ENCODE measurements at places on chromosomes 5 and 9.

DNA sequence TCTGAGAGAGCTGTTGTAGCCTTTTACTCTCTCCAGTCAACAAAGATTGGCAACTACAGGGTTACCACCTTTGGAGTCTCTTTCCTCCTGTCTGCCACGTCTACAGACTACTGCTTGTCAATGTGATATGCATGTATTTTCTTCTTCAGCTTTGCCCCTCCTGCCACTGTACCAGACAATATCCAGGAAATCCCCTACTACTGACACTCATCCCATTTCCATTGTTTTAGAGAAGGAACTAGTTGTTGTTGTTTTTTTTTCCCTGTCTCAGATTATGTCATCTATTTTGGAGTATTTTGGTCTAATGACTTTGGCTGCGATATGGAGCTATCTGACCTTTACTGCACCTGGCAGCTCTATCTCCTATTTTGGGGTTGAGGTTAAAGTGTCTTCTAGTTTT, 50.1 kb upstream of the MACIR start:
- DNase-seq, result no peak

DNA sequence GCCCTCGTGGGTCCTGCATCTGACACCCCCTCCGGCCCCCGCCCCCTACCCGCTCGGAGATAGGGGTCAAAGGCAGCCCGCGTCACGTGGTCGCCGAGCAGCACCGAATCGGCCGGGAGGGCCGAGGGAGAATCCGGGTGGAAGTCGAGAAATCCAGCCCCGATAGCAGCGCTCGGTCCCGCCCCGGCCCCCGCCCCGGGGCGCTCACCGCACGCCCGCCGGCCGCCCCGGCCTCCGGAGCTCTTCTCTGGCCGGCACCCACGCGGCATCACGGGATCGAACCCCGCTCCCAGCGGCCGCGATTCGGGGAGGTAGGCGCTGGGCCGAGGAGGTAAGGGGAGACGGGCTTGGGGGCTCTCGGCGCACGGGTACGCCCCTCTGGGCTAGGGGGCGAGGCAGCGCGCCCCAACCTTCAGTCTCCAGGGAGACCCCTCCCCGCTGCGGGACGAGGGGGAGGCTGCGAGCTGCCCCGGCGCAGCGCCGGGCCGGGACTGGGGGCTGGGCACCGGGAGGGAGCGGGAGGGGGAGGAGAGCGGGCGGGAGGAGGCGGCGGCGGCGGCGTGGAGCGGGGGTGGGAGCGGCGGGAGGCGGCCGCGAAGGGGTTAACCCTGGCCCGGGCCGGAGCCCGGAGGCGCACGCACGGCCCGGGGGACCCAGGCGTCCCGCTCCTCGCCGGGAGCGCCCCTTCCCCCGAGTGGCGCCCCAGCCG, 22.1 kb upstream of the NDST1 start:
- DNase-seq, result no peak

DNA sequence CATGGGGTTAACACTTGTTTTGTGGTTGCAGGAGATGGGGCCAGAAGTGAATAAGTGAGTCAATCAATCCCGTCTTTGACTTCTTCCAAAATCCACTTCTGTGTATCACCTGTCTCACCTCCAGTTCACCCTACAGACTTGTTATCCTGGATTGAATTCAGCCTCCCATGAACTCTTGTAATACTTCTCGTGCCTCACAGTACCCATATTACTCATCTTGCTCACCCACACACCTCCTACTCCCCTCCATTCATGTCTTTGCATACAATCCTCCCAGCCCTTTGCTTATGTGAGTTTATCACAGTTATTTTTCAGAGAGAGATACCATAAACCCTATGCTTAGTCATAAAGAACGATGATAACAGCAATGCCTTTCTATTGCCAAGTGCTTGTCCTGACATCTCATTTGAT, 52.9 kb upstream of the PAPPA start:
- DNase-seq, result no peak

GRCh38 chr5:143117821-143118220, 285.7 kb downstream of the NR3C1 start:
- no peak for DNase-seq

DNA sequence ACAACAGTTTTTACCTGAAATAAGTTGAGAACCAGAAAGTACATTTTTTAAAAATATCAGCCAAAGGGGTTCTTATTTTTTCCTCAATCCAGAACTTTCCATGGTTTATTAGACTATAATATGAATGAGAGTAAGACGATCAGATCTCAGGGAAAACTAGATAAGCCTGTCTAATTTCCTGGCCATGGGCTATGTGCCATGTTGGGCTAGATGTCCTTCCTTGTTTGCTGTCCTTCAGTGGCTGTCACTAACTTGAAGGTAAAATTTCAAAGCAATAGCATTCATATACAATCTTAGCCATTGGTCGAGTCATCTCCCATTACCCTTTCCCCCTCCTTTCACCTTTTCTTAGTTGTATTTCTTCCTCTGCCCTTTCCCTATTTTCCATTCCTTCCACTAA, 179.5 kb upstream of the PPP1R2B start:
- no peak for DNase-seq

DNA sequence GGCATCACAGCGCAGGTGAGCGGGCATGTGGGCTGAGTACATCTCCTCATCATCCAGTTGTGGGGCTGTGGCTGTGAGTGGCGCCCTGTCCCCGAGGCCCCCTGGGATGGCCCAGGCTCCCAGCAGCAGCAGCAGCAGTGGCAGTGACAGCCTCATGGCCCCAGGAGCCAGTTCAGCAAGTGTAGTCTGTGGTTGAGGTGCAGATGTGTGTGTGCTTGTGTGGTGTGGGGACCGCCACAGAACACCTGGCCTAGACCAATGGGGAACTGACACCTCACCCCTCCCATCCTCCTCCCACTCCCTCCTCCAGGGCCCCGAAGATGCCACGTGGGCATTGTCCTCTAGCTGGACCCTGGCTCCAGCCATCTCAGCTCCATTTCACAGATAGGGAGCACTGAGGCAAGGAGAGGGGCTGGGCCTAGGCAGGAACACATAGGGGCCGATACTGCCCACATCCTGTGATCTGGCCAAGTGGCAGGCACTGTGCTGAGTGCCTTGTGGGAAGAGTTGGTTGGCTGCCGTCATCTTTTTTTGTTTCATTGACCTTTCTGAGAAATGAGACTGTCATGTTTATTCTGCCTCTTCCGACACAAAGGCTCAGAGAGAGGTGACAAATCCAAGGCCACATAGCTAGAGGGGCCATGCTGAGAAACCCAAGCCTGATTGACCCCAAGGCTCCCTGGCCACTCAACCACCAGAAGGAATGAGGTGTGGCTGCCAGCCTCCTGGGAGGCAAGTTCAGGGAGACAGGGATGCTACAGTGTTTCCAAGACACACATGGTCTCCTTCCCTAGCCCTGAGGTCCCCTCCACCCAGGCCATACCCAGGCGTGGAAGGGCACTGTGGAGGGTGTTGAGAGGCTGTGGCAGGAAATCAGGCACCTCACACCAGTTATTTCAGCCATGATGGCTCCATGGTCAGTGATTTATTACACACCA, at the start of gene MZB1:
MZB1 (minus strand) TSS at position 213 of the 938 bp plus-strand sequence; CDS start at position 156, 57 bp downstream.
- no peak for DNase-seq

DNA sequence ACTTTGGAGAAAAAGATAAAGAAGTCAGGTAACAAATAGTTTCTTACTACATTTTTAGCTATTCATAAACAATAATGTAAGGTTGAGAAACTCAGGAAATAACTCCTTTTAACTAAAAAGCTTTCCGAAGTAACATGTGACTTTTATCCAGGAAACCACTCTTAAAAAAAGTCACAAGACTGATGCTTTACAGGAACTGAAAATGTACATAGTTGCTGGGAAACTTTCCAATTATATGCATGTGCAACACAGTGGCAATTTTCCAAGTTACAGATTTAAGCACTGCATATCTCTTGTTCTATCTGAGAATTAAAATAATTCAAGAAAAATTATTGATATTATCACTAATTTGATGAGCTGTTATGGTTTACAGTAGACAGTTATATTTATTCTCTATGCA, 105.2 kb downstream of the CDH10 start:
- DNase-seq, result no peak

- no peak for DNase-seq
These were observed 92.4 kb downstream of the GNAQ start for GRCh38 chr9:77939149-77939668.

GRCh38 chr5:107408564-107408963, 262.2 kb downstream of the EFNA5 start:
- no peak for DNase-seq

DNA sequence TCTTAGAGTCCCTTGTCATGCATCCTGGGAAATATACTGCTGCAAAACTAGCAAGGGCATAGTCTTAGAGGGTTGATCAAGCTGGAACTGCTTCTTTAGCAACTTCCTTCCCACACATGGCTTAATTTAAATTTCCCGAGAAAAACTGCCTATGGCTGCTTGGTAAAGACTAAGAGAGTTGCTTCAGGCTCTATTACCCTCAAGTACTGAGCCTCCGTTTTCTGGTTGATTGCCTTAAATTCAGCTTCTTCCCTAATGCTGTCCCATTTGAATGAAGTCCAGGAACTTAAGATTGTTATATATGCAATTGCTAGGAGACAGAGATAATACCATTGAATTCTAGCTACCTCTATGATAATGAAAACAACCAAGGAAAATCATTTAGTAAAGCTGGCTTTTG, 385.7 kb upstream of the CYLC2 start:
- no peak for DNase-seq

DNA sequence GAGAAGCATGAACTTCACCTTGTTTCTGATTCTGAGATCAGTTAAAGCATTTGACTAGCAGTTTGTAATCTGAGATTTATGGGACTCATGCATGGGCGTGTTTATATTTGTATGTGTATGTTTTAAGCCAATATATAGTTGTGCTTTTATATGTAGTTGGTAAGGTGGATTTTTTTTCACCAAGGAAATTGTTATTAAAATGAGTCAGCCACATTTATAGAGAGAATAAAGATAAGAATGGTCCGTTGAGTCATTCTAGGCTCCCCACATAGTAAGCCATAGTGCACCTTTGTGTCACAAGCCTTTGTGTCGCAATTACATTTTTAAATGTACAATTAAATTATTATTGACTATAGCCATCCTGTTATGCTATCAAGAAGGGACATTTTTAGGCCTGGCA, 89.0 kb downstream of the NLN start:
- DNase-seq, result no peak

- DNase-seq, result no peak
These were observed 74.8 kb downstream of the ST8SIA4 start for GRCh38 chr5:100828071-100828897.

DNA sequence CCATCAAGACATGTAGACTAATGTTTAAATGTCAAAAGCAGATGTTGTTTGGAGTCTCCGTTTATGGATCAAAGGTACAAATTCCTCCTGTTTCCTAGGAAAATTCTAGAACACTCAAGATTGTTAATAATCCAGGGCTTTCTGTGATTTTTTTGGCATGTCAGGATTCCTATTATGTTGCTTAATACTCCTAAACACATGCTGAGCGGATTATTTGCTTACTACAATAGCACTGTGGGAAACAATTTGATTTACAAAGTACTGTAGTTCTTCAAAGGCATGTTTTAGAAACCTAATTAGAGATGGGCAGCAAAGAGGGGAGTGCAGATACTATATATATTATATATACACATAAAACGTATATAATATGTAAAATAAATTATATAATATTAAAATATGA, 19.0 kb upstream of the SCAMP1 start:
- DNase-seq, result no peak

DNA sequence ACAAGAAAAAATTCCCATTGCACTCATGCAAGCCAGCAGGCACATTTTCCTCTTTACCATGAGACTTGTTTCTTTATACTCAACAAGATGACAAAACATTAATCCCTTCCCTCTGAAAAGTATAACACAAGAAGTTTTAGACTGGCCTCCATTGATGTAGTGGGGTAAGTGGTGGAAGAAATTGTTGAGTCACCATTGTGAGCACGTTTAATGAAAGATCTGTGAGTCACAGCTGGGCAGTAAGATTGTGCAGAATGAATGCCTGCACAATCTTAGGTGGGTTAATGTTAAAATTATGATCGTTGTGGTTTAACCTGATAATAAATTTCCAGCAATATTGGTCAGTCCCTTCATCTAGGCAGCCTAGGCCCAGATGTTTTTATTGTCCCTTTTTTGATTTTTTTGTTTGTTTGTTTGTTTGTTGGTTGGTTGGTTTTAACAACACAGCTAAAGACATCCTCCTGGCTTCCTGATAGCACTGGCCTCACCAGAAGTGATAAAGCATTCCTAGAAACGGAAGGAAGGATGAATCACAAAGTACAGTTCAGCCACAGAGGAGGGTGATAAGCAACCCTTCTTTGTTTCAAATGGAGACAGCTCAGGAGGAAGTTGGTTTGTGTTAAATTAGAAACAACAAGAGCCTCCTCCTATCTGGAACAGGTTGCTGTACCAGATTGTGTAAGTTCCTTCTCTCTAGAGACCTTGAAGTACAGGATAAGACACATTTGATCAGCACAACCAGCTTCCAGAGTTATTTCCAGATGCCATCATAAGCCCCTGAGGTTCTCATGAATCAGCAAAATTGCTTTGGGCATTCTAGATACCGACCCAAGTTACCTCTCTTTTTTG, 40.3 kb downstream of the SLC24A2 start:
- DNase-seq, result no peak

DNA sequence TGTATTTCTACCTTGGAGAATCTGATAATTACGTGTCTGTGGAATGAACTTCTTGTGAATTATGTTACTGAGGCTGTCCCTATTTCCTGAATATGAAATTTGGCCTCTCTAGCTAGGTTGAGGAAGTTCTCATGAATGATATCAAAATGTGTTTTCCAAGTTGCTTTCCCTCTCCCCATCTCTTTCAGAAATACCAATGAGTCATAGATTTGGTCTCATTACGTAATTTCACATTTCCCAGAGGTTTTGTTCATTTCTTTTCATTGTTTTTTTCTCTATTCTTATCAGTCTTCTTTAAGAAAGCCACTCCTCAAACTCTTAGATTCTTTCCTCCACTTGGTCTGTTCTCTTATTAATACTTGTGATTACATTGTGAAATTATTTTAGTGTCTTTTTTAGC, 923.8 kb upstream of the CDH9 start:
- DNase-seq, result no peak

DNA sequence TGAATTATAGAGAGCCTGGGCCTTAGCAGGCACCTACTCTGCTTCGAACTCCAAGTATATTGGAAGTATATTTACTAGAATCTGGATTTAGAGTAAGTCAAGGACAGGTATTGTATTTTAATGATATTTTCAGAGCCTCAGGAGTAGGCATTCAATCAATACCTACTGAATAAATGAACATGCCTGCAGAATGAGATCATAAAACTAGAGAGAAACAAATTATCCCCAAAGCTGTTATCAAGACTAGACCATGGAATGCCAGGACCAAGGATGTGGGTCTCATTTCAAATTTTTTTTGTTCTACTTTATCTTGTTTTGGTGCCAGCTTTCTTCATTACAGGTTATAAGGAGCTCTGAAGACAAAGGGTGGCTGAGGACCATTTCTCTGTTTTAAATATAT, 66.0 kb downstream of the GDNF start:
- no peak for DNase-seq

- no peak for DNase-seq
These were observed 6.8 kb upstream of the IRX4 start for GRCh38 chr5:1889321-1890065.

GRCh38 chr5:139183502-139183901, 14.7 kb downstream of the SIL1 start:
- no peak for DNase-seq

GRCh38 chr9:117957267-117957666, 253.1 kb downstream of the TLR4 start:
- no peak for DNase-seq
